ENCODE measurements at places on chromosomes 11 and 22.

GRCh38 chr11:47842749-47843148 is 5.4 kb downstream of the NUP160 start:
- no peak for DNase-seq

- no peak for DNase-seq
Measured at GRCh38 chr11:71102251-71102995, 150.0 kb downstream of the SHANK2 start.

DNA sequence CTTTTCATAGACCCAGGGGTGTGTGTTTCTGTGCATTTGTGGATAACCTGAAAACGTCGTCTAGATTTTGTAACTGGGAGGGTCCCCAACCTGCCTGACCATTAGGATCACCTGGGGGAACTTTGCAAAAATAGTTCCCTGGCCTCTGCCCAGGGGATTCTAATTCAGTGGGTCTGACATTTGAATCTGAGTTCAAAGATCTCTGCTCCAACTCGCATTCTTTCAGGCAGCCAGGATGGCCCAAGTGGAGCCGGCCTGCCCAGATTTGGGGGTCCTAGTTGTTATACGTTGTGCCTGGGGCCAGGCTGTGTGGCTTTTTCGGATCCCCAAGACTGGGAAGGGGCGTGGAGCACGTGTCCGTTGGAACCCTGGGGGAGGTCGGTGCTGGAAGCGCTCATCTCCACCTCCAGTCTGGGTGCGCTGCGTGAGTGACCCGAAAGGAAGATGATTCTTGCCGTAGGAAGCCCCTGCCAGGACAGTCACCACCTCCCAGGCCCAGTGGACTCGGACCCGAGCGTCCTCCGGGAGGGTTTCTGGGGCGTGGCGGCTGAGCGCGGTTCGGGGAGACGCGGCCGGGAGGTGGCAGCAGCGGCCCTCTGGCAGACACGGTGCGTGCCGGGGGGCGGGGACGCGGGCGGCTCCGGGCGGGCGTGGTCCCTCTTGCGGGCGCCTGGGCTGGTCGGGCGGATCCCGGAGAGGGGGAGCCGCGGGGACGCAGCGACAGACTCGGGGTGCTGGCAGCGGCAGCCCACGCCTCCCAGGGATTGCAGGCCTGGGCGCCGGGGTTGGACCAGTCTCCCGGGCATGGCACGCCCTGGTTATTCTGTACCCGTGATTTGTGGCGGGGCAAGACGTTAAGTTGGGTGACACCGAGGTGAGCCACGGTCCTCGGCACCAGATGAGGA is 29.2 kb upstream of the PLET1 start:
- DNase-seq, result no peak

GRCh38 chr11:92111287-92111686 is 113.3 kb upstream of the FAT3 start:
- no peak for DNase-seq

DNA sequence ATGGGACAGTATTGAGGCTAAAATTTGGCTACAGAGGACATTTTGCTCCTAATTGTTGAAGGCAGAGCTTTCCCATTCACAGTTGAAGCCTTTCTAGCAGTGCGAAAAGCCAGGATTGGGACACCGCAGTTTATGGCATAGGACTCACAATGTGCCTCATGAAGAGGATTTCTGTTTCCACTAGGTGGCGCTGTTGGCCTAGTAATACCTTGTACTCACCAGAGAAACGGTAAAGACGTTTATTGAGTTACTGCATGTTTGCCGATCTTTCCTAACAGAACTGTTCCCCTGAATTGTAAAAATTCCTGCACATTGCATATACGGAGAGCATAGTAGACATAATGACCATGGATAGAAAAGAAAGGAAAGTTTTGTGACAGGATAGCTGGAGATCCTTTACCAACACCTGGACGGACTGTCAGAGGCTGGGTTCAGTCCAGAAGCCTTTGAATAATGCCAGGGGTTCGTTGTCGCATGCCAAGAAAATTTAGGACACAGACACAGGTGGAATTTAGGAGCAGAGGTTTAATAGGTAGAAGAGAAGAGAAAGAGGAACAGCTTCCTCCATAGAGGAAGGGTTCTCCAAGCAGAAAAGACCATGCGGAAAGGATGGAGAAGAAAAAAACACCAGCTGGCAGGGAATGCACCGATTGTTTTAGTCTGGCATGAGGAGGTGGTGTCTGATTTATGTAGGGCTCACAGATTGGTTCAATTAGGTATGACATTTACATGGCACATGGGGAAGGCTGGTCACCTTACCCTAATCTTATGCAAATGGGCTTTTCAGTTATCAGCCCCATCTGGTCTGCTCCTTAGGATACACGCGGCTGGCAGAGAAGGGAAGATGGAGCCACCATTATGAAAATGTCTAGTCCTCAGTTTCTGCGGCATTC is 10.8 kb upstream of the OR51D1 start:
- no peak for DNase-seq

DNA sequence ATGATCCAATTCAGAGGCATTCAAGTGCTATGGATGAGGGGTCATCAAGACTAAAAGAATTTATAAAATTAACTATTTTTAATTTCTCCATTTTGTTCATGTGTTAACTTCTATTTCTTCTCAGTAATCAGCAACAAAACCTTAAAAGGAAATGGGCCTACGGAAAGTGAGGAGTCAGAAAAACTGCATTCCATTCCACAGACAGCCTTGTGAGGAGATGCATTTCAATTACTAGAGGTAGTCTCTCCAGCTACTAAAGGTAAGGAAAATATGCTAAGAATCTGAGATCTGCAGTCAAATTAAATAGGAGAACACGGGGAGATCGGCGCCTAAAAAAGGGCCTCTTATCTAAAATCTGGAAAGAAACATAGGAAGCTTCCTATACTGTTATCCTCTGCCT is 661.7 kb downstream of the DLG2 start:
- no peak for DNase-seq

Measured in brain pericyte (primary cell).